Central memory CD4-positive, alpha-beta T cell (primary cell): ENCODE measurements at places on chromosomes 2 and 18.

GRCh38 chr2:215320679-215321078 lies 8.8 kb downstream of the ATIC start:
- no peak for DNase-seq

- DNase-seq: no peak
Measured at GRCh38 chr2:222250313-222250712, 48.5 kb downstream of the PAX3 start.

DNA sequence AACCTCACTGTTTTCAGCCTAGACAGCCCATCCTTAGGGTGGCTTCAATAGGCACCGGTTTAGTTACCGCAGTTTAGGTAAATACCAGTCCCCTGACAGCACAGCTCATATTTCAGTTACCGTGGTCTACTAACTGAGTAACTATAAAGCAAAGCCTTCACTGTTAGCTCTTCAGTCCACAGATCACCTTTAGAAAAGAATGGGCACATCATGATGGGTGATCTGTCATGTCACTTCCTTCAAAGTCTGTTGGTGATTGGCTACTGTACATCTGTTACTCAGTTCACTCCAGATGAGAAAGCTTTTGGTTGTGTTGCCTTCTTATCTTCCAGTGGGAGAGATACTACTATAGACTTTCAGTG lies 21.0 kb downstream of the SLC20A1 start:
- DNase-seq: no peak

DNA sequence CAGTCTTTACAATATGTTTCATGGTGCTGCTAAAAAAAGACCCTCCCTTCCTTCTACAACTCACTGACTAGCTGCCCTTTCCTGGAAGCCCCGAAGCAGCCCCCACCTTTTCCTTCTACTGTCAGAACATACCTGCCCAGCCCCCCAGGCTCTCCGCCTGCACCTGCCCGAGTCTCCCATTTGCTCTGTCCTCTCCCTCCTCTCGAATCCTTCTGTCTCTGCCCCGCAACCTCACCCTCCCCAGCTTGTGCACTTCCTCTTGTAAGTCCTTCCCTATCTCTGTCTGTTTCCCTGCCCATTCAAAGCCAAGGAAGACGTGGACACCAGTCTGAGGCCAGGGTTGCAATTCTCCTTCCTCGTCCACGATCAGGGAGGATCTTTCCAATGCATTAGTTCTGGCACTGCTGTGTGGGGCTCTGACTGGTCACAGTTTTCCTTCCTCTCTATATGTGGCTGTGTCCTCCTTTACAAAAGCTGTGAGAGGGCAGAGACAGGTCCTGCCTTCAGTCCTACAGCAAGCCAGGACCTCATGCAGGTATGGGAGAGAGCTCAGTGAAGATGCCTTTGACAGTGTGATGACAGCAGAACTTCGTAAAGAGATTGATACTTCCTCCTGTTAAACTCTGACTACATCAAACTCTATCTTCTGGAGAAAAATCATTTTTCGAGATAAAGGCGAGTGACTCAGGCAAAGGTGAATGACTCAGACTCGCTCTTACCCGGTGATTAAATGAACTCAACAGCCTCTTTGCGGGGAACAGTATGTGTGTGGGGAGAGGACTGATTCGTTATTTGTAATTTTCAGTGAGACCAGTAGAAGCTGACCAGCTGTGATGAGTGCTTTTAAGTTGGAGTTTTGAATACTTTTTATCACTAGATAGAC lies 14.2 kb downstream of the TNFRSF11A start:
- no peak for DNase-seq

DNA sequence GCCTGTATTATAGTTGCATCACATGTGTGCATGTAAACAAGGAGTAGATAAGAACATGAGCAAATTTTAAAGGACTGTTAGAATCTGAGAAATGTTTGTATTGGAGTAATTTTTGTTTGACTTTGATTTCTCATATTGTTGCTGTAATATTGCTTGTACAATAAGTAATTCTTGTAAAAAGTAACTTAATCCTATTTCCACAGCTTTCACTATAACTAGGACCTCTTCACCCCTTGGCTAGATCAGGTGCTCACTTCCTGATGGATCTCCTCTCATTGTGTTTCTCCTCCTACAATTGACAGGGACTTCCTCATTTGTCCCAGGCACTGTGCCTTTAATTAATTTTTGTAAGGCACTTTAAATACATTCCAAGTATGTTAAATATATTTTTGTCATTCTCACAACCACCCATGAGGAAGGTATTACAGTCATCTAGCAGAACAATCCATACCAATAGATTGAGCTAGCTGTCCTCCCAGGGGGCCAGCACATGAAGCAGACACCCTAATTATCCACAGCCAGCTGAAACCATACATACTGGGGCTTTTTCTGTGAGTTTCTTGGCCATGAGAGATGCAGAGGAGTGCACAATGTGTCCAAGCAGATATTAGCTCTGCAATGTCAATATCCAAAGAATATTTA lies 359.5 kb upstream of the ACVR2A start:
- no peak for DNase-seq

DNA sequence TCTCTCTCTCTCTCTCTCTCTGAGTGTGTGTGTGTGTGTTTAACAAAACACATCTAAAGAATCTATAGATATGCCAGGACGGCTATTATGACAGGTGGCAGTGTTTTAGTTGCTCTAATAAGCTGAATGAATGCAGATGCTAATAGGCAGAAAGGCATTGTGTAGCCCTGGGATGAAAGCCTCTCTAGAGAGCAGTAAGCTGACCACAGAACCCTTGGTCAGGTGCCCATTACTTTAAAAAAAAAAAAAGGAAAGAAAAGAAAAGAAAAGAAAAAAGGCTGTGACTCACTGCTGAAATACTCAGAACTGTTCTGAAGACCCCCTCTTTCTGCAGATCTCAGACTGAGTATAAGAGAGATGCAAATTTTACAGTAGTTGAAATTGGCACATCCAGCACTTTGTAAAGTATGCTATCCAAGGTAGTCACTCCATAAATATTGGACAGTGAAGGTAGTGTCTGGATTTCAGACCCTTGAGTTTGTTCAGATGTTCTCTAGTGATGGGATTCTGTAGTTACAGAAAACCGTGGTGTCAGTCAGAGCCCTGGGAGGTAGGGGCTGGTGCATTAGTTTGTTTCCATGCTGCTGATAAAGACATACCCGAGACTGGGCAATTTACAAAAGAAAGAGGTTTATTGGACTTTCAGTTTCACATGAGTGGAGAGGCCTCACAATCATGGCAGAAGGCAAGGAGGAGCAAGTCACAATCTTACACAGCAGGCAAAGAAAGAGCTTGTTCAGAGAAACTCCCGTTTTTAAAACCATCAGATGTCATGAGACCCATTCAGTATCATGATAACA lies 30.9 kb downstream of the OSBPL6 start:
- no peak for DNase-seq

DNA sequence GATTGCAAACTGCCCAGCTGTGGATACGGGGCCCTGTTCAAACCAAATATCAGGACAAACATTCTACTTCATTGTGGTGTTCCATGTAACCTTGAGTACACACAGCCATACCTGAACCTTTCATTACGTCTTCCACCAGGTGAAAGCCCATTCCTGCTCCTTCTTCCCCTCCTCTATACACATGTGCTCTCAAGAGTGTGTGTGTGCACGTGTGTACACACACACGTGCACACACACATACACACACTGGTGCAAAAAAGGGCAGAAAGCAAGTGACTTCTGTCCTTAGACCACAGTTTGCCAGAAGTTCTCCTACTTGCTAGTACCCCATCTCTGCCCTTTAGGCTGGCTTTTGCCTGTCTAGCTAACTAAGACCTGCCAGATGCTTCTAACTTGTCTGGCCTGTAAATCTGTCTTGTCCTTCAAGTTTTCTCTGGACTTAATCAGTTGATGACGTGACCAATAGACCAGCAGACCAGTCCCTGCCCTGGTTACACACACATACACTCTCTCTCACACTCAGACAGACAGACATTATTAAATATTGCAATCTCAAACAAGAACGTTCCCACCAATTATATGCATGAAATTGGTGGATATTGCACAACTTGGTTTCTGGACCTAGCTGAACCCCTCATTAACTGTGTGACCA lies 163.4 kb downstream of the MSH2 start:
- DNase-seq: no peak

DNA sequence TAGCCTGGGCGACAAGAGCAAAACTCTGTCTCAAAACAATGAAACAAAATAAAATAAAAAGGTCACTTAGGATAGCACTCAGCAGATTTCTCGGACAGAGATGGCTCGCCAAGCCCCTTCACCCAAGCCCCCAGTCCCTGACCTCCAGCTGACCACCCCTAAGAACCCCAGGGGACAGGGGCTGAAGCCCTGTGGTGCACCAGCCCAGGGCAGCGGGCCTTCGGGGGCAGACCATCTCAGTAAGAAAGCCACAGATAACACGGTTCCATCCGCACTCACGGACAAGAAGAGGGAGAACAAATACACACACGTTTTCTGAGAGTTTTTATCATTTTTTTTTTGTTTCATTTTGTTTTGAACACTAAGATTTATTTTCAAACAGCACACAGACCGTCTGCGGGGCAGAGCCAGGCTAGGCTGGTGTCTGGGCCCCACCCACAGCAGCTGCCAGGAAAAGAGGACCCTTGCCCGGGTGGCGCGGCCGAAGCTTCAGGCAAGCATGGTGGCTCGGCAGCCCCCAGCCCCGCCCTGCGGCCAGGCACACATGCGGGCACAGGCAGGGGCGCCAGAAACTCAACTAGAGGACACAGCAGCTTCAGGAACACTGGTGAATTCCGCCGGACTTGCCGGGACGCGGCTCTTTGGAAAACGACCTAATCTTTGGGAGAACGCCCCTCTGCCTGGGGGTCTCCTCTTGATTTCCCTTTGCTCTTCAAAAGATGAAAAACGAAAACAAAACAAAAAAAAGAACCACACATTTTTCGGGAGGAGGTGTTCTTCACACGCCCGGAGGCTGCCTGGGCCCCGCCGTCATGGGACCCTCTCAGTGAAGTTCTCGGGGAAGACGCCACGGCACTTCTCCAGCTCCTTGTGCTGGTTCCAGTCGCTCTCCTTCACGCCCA lies 59.0 kb downstream of the BIN1 start:
- DNase-seq: no peak

GRCh38 chr18:269480-270095 lies 1.7 kb upstream of the THOC1 start:
- no peak for DNase-seq

- DNase-seq: no peak
Measured at GRCh38 chr2:38099099-38100028, 23.4 kb upstream of the CYP1B1 start.

DNA sequence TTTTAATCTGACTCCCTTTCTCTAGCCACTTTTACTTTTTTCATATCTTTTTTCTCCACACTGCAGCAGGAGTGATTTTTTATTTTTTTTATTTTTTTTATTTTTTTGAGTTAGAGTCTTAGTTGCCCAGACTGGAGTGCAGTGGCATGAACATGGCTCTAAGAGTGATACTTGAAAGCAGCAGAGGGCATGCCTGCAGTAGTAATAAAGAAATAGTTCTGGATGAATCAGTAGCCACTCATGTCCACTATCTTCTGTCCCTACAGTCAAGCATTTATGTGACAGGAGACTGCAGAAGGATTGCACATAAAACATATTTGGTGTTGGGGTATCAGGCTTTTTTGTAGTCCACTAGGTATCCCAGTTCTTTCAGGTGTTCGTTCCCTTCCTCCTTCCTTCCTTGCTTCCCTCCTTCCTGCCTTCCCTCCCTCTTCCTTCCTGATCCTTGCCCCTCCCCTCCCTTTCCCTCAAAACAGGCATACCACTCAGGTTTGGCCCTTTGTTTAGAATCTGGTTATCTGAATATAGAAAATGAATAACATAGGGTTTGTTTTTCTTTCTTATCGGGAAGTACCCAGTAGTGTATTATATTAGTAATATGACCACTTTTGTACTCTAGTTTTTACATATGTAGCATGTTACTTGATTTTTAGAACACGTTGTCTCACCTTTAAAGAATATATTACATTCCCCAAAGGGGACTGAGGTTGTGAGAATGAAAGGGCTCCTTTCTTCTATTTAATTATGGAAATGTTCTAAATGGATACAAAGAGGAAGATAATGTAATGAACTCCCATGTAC lies 23.5 kb downstream of the MIB1 start:
- DNase-seq: no peak

DNA sequence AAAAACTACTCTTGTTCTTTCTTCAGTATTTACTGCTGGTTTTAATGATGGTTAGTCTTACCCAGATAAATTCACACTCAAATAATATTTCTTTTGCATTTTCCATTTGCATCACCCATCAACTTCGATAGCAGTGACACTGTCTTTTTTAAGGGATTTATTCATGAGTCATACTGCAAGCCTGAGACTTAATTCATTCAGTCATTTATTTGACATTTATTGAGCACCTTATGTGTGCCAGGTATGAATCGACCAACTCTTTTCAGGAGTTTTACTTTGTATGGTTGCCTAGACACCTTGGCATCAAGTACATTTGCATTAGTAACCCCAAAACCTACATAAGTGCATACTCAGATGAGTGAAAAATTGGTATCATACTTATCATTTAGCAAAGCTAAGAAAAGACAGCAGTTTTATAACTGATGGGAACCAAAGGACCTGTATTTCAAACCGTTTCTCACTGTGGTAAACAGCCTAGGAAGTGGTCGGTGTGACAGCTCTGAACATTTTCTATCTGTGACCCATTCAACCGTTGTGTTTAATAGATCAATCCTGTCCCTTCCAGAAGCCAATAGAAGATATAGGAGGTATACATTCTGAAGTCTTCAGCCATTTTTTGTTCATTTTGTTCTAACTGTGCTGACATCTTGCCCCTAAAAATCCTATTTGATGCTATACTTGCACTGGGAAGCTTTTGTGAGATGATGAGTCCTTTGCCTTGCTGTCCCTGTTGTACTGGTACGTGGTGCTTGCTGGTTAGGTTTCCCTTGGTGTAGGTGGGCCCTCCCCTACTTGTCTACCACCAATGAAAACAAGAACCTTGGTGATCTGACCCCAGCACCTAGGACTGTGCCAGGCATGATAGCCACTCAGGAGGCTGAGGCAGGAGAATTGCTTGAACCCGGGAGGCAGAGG lies 484.7 kb upstream of the RAB12 start:
- DNase-seq: no peak

DNA sequence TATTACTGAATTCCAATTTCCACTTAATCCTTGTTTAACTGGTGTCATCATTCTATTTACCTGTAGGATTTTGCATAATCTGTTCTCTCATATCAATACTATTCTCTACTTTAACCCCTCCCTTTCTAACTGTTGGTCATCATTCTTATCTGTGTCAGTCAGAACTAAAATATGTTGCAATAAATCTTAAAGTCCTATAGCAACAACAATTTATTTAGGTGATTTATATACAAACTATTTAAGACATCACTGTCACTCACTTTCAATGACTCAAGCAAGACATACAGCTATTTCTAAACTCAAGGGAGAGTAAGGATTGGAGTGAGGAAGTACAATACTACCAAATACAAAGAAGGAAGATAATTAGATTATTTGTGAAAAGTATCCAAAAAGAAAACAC lies 740.4 kb downstream of the DSC3 start:
- no peak for DNase-seq

GRCh38 chr2:97754690-97755346 lies 41.4 kb downstream of the ZAP70 start:
- DNase-seq: no peak
